MG63 (cell line): ENCODE measurements at places on chromosomes 5 and 9. TPM values are rescaled to one million over a fixed set of nuclear protein-coding genes. Genes with fewer than 3 reads are reported as not detected.

DNA sequence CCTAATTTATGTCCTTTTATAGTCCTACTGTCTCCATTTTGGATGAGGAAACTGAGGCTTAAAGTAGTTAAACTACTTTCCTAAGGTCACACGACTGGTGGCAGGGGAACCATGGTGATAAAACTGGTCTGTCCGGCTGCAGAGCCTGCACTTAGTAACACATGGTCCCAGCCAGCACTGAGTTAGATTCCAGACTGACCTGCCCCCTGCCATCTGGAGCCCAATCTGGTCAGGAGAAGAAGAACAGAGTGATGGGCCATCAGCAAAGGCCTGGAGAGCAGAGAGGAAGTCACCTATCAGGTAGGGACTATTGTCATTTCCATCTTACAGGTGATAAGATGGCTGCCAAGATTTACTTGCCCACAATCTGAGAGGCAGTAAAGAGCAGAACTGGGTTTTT lies 86.6 kb upstream of the SLC25A48 start:
- no peak for DNase-seq

GRCh38 chr9:79129865-79130480 lies 441.8 kb upstream of the TLE4 start:
- DNase-seq: peak; percentile 10

DNA sequence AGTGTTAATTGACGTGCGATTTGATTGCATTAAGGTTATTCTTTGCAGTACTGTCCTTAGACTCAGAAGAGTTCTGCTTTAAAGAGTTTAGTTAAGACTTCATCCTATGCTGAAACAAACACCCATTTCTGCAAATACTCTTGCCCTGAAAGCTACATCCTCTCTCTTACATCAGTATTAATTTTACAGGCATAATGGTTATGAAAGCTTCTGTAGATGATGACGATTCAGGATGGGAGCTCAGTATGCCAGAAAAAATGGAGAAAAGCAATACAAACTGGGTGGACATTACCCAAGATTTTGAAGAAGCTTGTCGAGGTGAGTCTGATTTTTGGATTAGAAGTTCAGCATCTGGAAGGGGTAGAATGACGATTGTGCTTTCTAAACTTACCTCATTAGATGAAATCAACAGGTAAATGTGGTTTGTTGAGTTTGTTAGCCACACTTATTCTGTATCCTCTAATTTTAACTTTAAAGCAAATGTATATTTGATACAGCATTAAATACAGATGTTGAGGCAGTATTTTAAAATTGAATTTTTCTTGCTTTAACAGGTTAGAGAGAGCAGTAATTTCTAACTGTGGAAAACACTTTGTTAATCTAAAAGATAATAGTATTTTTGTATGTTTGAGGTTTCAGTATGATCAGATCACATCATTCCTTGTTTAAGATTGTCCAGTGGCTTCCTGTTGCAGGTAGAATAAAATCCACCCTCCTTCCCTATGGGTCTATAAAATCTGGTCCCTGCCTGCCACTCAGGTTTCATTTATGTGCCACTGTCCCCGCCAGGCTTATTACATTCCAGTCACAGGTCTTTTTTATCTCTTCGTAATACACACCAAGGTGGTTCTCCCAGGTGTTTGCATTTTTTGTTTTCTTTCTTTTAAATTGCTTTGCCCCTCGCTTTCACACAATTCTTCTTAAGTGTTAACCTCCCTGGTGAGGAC lies 1.3 kb downstream of the NAA35 start:
- DNase-seq: no peak

DNA sequence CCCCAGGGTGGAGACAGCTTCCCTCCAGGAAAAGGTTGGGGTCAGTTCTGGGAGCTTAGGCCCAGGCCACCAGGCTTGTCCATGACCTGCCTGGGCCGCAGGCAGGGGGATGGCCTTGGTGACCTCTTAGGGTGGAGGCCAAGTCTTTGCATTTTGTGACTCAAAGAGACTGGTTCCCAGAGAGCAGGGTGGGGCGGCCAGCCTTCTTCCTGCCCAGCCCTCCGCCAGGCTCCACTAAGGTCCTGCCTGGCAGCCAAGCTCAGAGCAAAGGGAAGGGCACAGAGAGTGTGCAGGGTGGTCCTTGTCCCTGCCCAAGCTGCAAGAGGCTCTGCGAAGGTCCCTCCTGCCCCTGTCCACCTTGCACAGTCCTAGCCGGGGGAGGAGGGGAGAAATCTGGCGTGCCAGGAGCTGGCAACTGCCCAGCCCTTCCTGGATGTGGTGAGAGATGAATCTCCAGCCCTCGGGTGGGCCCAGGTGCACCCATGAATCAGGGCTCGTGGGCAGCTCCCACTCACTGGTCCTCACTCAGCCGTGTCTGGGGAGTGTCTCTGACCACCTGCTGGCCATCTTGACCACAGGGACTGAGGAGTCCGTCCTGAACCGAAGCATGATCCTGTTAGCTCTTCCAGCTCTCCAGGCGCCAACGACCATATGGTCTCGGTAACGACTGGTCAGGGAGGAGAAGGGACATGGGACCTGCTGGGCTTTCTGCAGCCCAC lies 2.3 kb upstream of the PTGDS start:
- DNase-seq: peak; percentile 51

DNA sequence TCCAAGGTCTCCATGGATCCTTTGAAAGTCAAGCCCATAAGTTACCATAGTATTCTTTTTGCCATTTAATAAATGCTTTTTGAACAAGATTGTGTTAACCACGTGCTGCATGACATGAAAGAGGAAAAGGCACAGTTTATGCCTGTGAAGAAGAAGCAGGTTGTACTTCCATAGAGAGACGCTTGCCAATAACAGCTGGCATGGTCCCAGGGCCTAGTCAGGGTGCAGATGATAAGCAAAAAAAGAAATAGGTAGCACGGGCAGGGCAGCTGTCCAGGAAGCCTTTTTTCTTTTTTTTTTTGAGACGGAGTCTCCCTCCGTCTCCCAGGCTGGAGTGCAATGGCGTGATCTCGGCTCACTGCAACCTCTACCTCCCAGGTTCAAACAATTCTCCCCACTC lies 71.8 kb upstream of the CLINT1 start:
- no peak for DNase-seq

The MYMK gene
- not detected in 2 replicates for total RNA-seq

The TTF1 gene
- total RNA-seq: 7.6 and 9.7 TPM in 2 replicates

The PCA3 gene
- total RNA-seq: not detected in 2 replicates

The DOCK8 gene
- total RNA-seq: 5.9 and 6.5 TPM in 2 replicates

The PCDHB5 gene
- total RNA-seq: 2.3 TPM in 1 of 2 replicates, not detected in the other

The MAN1B1 gene
- 77.1 and 83.1 TPM in 2 replicates for total RNA-seq
